ENCODE measurements at places on chromosomes 1 and 21.

DNA sequence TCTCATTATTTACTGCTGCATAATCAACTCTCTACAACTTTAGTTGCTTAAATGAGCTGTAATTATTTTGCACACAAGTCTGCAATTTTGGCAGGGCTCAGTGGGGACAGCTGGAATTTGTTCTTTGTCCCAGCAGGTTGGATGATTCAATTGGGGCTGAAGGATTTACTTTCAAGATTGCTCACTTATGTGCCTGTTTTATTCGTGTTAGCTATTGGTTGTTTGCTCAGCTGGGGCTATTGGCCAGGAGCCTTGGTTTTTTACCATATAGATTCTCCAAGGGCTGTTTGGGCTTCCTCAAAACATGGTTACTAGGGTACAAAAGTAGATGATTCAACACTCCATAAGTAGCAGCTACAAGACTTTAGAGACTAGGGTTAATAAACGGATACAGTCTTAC is 13.4 kb downstream of the OR10R2 start:
- no peak for DNase-seq

DNA sequence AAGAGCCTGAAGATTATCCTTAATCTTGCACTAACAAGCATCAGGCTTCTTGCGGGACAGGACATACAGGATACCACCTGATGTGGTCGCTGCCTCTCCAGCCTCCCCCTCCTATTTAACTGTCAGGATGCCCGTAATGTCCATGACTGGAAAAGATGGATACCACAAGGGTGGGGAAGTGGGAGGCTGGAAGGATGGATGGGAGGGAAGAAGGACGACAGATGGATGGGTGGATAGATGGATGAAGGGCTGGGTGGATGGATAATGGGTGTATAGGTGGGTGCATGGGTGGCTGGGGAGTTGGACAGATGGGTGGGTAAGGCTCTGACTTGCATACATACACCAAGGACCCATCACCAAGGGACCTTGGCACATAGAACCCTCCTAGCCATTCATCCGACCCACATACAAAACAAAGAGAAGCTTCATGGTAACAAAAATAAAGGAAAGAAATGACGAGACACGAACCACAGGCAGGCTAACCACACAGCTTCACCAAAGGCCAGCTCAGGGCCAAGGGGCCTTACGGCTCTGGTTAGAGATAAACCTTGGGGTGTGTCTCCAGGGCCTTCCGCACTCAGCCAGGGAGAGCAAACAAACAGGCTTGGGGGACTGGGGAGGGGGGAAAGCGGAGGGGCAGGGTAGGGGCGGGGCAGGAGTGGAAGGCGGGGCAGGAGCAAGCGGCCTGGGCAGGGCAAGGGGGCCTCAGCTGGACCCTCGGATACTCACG is 50.5 kb downstream of the HSPG2 start:
- DNase-seq, result no peak

DNA sequence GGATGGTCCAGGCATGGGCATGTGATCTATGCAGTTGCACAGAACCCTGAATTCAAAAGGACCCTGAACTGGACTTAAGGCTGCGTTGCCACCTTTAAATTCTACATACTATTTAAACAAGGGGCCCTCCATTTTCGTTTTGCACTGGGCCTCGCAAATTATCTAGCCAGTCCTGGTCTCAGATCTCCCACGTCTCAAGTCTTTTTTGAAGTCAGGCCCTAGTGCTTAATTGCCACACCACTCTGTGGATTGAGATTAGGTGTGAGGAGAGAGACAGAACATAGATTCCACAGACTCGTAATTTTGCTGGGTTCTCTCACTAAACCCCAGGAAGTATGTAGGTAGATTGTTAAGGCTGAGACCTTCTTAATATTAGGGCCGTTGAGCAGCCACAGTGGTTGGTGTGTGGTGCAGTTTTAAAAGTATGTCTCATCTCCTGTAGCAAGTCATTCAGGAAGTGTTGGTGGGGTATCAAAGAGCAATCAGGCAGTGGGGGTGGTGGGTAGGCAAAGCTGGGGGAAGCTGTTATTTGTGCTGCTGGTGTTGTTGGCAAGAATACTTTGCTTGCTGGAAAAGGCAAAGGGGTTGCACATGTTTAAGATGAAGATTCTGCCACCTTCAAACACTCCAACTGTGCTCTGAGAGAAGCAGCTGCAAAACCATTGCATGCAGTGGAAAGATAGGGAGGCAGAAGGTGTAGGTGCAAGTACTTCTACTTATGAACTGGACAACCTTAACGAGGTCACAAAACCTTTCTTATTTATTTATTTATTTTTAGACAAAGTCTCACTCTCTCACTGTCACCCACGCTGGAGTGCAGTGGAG is 11.2 kb downstream of the CD84 start:
- no peak for DNase-seq

GRCh38 chr1:75092141-75092540 is 42.0 kb upstream of the LHX8 start:
- DNase-seq, result no peak

- no peak for DNase-seq
Observed at GRCh38 chr1:160640359-160641123, 6.3 kb downstream of the SLAMF1 start.

Measured in left renal cortex interstitium (tissue), 4 donors.